Nephron progenitor cell (in vitro differentiated cells): ENCODE measurements at places on chromosomes 4 and X.

DNA sequence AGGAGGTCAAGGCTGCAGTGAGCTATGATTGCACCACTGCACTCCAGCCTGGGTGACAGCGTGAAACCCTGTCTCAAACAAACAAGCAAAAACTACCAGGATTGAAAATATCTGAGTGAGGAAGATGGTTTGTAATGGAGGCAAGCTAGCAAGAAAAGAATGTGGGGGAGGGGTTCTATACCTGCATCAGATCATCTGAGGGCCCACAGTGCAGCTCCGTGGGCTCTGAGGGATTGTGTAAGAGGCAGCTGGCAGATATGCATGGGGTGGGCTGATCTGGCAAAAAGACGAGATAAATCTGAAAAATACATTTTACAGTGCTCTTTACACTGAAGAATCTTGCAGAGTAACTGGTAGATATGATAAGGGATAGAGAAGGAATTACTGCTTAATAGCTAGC lies 28.9 kb upstream of the CHRNA9 start:
- no peak for DNase-seq

GRCh38 chr4:153549405-153549804 lies 83.2 kb downstream of the TMEM131L start:
- no peak for DNase-seq

DNA sequence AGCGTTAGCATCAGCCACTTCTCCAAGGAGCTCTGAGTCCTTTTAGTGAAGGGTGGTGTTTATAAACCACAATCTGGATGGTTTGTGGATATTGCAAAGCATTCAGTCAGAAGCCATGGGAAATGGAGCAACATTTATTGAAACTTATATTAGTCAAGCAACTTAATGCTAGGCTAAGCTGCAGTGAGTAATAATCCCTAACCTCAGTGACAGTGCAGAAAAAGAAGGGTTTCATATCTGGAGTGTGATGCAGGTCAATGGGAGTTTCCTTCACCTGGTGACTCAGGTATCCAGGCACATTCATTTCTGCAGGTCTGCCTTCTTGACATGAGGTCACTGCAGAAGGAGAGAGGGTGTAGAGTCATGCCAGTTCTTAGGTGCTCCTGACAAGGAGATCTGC lies 10.4 kb upstream of the DRD5 start:
- no peak for DNase-seq

DNA sequence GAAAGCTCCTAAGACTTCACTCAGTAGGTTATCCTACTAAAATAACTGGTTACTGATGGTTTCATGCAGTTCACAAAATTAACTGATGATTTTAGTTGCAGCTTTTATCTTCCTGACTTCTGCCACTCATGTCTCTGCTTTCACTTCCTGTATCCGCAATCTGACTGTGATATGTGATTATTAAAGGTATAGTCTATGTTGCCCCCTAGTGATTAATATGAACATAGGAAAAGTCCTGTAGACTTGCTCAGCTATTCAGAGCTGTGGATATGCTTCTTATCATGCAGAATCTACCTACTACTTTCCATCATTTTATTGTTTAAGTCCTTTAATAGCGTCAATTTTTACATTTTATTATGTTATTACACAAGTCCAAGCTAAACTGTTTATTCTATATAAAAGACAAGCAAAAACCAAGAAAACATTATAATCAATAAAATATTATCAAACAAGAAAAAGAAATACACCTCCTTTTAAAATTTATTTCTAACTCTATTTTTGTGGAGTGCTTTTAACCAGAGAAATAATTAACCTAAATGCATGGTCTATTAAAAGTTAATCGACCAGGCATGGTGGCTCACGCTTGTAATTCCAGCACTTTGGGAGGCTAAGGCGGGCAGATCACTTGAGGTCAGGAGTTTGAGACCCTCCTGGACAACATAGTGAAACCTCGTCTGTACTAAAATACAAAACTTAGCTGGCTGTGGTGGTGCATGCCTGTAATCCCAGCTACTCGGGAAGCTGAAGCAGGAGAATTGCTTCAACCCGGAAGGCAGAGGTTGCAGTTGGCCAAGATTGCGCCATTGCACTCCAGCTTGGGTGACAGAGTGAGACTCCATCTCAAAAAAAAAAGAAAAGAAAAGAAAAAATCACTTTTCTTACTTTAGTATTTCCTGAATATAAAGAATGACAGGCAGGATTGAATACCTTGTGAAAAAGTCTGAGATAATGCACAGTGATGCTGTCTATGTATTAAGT lies 40.4 kb upstream of the TLR2 start:
- DNase-seq = no peak

- no peak for DNase-seq
Measured at GRCh38 chrX:103488332-103488731, 31.0 kb downstream of the RAB40A start.

GRCh38 chr4:165288226-165288625 lies 39.2 kb upstream of the MSMO1 start:
- DNase-seq = no peak

GRCh38 chrX:24392709-24393108 lies 32.3 kb downstream of the SUPT20HL1 start:
- DNase-seq = no peak

DNA sequence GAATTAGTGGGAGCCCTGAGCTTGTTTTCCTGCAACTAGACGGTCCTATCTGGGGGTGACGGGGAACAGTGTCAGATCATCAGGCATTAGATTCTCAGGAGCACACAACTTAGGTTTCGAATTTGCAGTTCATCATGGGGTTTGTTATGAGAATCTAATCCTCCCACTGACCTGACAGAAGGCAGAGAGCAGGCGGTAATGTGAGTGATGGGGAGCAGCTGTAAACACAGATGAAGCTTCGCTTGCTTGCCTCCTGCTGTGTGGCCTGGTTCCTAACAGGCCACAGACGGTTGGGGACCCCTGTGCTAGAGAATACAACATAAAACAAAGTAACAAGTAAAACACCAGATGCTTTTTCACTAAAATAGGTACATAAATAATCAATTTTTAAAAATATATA lies 86.2 kb upstream of the BLTP1 start:
- no peak for DNase-seq

GRCh38 chrX:141701072-141701471 lies 2.5 kb upstream of the SPANXD start:
- no peak for DNase-seq

- DNase-seq = no peak
Measured at GRCh38 chr4:76960014-76960413, 10.5 kb downstream of the SEPTIN11 start.

- no peak for DNase-seq
Measured at GRCh38 chr4:62460329-62460728, 1260.2 kb downstream of the ADGRL3 start.

DNA sequence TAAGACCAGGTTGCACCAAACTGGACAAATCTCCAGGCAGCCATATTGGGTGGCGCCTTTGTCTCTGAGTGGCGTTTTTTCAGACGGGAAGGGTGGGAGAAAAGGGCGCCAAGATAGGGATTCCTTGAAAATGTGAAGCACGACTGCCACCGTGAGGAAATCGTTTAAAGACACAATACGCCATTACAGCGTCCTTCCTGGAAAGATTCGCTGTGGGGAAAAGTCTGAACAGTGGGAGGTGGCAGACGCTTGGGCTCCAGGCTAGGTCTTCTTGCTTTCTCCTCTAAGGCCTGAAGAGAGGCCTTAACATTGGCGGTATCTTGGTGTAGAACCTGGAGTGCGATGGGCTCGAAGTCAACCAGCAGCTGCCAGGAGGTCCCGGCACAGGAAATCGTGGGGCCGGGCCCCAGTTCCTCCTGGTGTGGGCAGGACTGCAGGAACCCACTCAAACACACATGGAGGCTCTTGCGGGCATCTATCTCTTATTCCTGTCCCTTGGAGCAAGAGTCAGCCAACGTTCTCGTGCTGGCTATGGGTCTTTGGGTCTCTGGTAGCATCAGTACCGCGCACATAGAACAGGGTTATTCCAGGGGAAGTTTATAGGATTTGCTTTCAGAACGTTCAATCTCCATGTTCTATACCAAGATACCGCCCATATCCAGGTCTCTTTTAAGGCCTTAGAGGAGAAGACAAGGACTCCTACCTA lies 208.8 kb downstream of the OR13H1 start:
- no peak for DNase-seq
